Stimulated activated CD8-positive, alpha-beta memory T cell treated with anti-CD3 and anti-CD28 coated beads, Interleukin-4, amount 100 ng/mL, for 4 hours (primary cell): ENCODE measurements at places on chromosomes 4 and X.

GRCh38 chrX:45781901-45782553, 581.4 kb upstream of the DIPK2B start:
- DNase-seq, result no peak

DNA sequence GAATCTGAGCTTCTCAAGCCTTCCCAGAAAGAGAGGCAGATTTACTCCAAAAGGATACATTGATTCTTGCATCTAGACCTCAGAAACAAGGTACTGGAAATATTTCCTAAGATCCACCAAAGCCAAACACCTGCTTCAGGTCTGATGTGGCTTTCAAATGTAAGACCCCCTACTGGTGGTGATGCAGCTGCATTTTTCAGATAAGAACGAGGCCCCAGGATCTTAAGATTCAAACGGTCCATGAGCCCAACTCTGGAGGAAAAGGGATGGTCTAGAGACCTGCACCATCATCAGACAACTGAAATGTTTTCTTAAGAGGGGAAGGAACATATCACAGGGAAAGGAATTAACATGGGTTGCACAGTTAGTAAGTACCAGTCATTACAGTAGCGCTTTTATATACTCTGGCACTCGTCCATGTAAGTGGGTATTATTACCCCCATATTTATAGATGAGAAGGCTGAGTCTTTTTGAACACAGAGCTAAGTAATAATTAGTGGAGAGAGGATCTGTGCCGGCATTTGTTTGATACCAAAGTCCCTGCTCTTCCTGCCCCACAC, 73.7 kb downstream of the LEF1 start:
- DNase-seq, result no peak

DNA sequence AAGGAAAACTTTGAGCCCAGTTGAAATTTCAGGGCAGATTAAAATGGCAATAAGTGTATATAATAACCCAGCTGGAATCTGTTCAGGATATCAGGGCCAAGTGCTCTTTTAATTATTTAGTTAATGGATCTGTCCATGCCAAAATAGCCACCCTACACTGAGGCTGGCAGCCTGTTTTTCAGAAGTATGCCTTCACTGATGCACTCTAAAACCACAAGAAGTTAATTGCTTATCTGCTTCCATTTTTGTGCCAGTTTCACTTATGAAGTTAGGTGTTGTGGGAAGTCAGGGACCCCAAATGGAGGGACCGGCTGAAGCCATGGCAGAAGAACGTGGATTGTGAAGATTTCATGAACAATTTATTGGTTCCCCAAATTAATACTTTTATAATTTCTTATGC, 960.3 kb downstream of the C4orf33 start:
- no peak for DNase-seq

DNA sequence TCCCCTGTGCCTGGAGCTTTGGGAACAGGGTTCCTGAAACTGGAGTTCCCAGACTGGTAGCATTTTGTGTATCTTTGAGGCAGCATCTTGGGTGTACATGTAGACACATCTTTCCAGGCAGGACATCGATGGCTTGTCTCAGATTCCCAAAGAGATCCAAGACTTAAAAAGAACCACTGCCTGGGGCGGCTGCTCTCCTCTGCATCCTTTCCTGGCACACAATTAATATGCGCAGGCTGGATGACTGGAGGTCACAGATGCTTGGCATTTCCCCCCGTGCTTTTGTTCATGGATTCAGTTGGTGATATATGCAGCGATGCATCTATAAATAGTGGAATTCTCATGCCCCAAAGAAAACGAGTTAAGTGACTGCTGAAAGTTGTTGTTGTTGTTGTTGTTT, 80.5 kb downstream of the CLDN34 start:
- DNase-seq, result no peak

GRCh38 chr4:37014584-37014983, 230.0 kb upstream of the NWD2 start:
- no peak for DNase-seq

DNA sequence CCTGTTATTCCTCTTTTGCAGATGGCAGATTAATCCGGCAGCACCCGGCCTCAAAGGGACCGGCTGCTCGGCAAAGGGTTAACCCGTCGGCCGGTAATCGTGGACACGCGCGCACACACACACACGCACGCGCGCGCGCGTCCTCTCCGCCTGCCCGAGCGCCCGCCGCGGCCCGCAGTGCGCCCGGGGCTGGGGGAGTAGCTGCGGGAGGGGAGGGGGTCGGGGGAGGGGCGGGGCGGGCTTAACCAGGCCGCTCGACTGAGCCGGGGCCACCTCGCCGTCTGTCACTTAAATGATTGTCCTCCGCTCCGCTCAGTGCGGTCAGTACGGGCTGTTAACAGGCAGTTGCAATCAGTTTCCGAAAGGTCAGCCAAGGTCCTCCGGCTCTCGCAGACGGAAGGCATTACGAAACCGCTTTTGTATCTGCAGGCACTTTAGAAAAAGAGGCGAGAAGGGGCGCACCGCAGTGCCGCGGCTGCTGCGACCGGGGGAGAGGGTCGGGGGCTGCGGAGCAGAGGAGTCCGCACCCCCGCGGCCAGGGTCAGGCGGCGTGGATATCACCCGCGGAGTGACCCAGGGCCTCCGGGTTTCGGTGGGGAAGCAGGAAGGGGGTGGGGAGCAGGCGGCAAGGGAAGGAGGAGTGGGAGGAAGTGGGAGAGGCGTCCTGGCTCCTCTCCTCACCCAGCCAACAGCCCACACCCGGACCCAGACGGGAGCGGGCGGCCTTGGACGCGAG, 57.3 kb upstream of the BCOR start:
- DNase-seq, result no peak

GRCh38 chrX:17375367-17375636, 302 bp downstream of the NHS start:
- DNase-seq, result no peak

GRCh38 chr4:67401902-67402301, 143.4 kb downstream of the CENPC start:
- DNase-seq, result no peak

GRCh38 chrX:125378770-125379169, 59.1 kb downstream of the TEX13C start:
- no peak for DNase-seq

- DNase-seq, result no peak
Observed at GRCh38 chr4:40606239-40606767, 23.4 kb downstream of the RBM47 start.

DNA sequence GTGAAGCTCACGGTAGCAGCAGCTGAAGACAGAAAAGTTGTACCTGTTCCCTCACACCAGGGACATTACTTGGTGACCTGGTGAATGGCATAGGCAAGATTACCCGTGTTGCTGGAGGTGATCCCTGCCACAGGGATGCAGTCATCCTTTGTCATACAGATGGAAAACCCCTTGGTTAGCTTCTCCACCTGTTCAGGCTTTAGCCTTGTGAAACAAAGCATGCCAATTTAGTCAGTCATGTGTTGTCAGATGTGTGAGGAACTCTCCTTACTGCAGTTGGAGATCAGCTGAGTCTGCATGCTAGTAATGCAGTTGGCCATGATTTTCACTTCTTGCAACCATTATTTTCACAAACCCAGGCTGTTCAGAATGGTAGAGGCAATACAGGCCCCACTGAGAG, 41.0 kb downstream of the AMELX start:
- no peak for DNase-seq

- DNase-seq, result no peak
Observed at GRCh38 chr4:54723220-54723619, 65.5 kb downstream of the KIT start.

- no peak for DNase-seq
Observed at GRCh38 chr4:99457270-99457669, 22.1 kb upstream of the ADH7 start.

GRCh38 chrX:67436867-67437266, 107.0 kb upstream of the AR start:
- no peak for DNase-seq

- no peak for DNase-seq
Observed at GRCh38 chrX:118823263-118824172, at the start of gene ZCCHC12. TSS of gene ZCCHC12 (plus strand) at chrX:118823824. CDS start at chrX:118825245, 1,421 bp downstream.

GRCh38 chr4:23881674-23882337, 8.0 kb downstream of the PPARGC1A start:
- DNase-seq, result no peak

DNA sequence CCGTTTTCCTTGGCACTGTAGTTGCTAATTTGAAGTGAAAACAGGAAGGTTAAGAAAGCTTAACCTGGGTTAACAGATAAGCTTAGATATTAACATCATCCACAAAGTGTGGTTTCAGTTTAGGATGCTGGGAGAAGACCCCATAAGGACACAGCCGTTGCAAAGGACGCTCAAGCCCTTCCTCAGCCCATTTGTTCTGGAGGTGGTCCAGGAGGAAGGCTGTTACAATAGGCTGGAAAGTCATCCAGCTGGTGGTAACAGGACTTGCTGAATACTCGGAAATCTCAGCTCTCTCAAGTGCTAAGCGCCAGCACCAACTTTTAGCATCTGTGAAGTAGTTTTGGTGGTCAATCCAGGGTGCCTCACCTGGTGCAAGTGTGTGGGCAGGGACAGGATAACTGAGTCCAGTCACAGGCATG, 14.2 kb downstream of the CHST7 start:
- no peak for DNase-seq

- DNase-seq, result no peak
Observed at GRCh38 chr4:121717680-121718237, 21.0 kb upstream of the ANXA5 start.

DNA sequence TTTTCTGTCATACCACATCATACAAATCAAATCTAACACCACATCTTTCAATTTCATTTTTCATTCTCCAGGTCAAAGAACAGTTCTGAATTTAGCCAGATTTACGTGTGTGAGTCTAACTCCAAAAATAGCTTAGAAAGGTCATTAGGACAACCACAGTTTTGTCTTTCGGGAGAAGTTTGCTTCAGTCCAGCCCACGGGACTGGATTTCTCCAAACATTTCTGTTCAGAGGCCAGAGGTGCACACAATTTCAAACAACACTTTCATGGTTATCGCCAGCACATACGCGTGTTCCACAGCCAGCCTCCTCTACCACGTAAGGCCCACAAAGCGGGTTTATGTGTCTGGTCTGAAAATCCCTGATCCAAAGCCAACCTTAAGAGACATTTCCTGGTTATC, 65.9 kb downstream of the VEGFC start:
- no peak for DNase-seq

- no peak for DNase-seq
Observed at GRCh38 chrX:45758738-45759397, 558.2 kb upstream of the DIPK2B start.

- no peak for DNase-seq
Observed at GRCh38 chr4:189092581-189092980, 848.1 kb upstream of the FRG1 start.

GRCh38 chr4:139299536-139299935, 1.8 kb upstream of the NAA15 start:
- DNase-seq, result no peak

DNA sequence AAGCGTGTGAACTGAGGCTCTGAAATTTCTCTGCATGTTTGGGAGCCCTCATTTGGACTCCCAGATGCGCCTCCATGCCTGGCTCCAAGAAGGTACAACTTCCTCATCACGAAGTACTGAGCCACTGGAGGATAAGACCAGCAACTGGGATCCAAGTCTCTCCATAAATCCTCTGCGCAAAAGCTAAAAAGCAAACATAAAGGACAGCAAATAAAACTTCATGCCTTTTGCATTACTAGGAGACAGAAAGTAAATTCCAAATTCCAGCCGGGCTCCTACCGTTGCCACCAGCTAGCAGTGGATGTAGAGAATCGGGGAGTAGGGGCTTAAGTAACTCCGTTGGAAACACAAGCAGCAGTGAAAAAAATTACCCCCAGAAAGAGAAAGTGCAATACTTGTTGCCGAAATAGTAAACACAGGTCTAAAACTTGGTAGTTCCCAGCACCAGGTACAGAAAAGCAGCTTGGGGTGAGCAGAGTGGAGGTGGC, 477.1 kb upstream of the TENM3 start:
- DNase-seq, result no peak

DNA sequence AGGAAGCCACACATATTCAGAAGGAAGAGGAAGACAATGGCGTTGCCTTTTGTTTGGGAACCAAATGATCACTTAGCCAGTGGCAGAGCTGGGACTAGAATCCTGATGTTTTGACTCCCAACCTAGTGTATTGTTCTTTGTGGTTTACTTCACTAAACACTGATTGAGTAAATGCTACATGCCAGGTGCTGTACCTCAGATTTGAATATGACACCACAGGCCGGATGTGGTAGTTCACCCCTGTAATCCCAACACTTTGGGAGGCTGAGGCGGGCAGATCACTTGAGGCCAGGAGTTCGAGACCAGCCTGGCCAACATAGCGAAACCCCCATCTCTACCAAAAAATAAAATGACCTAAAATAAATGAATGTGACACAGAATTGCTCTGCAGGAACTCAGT, 8.4 kb downstream of the NDUFA1 start:
- DNase-seq, result no peak

DNA sequence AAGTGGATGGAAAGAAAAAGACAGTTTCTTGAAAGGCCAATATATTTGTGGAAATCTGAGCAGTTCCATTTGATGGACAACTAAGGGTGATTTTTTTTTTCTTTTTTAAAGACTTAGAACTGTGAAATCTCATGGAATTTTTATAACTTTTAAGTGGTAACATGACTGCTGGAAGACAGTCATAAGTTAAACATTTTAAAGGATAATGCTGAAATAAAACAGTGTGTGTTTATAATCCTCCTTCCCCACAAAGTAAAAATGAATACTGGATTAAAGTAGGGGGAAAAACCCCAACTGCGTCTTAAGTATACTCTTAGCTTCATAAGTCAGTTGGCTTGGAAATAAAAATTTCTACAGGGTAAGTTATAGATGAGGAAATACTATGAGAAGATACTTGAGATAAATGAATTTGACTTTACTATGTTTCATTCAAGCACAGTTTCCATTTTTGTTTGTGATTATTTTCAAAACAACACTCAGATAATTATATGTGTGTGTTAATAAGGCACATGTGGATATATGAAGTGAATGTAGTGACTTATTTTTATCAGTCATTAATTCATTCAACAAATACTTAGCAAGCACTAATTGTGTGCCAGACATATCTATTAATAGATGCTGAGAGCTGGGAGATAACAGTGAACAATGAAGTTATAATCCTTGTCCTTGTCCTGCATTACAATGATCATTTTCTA, 129.2 kb upstream of the ETNPPL start:
- no peak for DNase-seq

- no peak for DNase-seq
Observed at GRCh38 chrX:30283456-30284200, 25.6 kb downstream of the NR0B1 start.

GRCh38 chr4:69156913-69157312, 57.6 kb downstream of the UGT2B11 start:
- DNase-seq, result no peak

- no peak for DNase-seq
Observed at GRCh38 chr4:109206620-109207019, 95.8 kb downstream of the COL25A1 start.

- no peak for DNase-seq
Observed at GRCh38 chrX:30831082-30831481, 58.0 kb downstream of the TAB3 start.

- DNase-seq, result no peak
Observed at GRCh38 chr4:73727685-73728084, 12.7 kb upstream of the CXCL8 start.

DNA sequence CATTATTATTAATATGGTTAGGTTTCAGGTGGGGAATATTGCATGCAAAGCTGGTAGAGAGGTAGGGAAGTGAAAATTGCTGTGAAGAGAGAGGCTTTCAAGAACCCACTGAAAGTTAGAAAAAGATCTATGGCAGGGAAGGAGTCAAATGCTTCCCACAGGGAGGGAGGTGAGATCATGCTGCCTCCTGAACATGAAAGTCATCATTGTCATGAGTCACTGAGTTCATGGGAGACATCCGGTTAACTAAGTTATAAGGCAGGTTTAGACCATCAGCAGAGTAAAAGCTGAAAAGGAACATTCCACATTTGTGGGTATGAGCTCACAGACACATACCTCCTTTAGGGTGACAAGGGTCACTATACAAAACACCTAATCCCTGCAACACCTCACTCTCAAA, 16.2 kb downstream of the GATB start:
- DNase-seq, result no peak
